ENCODE measurements at places on chromosomes 1 and 21.
A peak's percentile ranks its signal among the peaks of the same experiment; 100 is the strongest.

- DNase-seq = no peak
Observed at GRCh38 chr1:153973071-153973470, 4.4 kb downstream of the JTB start.

DNA sequence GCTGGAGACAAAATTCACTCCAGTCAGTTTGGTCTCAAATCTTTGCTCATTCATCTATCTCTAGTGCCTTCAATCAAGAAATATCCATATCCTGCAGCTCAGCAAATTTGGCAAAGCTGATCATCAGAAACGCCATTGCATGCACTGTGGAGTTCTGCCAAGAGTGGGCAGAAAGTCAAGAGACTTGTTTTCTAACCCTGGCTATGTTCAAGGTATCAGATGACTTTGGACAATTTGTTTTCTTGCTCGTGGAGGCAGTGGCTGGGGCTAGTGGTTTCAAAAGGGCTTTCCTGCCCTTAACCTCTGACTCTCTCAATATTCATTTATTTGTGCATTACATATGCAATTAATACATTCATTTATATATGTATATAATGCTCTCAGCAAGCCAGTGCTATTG is 12.8 kb upstream of the LRRC52 start:
- DNase-seq = no peak

DNA sequence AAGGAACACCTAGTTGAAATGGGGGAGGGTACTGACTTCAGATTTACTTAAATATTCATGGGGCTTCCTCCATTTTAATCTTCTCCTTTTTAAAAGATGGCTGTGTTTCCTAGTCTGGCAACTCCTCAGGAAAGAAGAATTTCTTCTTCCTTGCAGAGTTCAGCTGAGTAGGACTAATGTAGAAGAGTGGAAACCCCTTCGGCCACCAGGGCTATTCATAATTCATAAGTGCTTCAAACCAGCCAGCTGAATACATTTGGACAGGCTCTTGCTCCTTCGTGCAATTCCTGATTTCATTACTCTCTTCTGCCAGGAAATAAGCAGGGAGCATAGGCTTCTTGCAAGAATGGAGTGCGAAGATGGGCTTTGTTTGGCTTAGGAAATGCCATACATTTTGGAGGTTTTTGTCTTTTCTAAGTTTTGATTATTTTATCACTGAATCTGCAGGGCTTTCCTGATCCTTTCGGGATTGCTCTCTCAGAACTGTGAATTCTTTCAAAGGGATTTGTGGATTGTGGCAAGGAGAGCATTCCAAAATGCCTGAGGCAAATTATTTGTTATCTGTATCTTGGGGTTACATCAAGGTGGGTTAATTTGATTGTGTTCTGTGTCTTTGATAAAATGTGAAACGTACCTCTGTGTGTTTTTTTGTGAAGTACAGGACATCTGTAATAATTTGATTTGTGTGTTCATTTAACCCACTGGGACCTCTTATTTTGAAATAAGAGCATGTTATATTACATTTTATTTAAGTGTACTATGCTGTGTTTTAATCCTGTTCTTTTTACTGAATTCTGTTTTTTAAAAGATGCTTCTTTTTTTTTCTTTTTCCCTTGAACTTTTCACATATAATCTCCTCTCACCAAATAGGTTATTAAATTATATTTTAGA is 179.4 kb upstream of the SGIP1 start:
- DNase-seq = no peak

DNA sequence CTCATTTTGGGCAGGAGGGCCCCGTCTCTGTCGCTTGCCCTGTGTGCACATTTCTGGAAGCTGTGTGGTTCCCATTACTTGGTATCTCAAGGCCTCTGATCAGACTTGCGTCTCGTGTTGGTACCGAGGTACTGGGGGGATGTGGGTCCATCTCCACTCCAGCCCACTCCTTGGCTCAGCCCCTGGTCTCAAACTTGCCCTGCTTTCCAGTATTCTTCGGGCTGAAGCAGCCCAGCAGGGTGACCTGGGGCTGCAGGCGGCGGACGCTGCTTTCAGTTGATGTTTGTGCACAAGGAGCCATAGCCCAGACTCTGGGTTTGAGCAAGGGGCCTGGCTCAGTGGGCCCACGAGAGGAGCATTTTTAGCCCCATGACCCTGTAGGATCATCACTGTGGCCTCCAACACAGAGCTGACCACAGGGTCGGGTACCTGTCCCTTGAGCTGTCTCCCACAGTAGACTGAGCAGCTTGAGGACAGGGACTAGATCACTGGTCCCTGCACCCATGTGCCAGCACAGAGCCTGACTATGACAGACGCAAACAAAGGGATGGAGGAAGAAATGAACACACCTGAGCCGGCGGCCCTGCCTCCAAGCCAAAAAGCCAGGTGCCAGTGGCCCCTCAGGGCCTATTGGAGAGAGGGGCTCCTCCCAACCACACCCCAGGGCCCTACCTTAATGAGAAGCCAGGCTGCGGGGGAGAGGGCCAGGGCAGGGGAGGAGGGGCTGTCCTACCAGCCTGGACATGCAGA is 46.8 kb downstream of the CHD5 start:
- DNase-seq = no peak

GRCh38 chr1:33925586-33925985 is 61.7 kb downstream of the HMGB4 start:
- no peak for DNase-seq

- DNase-seq = peak; percentile 71
Observed at GRCh38 chr1:52368383-52369172, 2.6 kb upstream of the CC2D1B start.

GRCh38 chr1:3501856-3502640 is 47.6 kb downstream of the ARHGEF16 start:
- no peak for DNase-seq

GRCh38 chr1:117556341-117556740 is 49.5 kb upstream of the TENT5C start:
- no peak for DNase-seq

- DNase-seq = no peak
Observed at GRCh38 chr1:57616921-57617320, 193.1 kb upstream of the DAB1 start.

GRCh38 chr1:31029026-31029425 is 36.5 kb downstream of the PUM1 start:
- DNase-seq = no peak

- no peak for DNase-seq
Observed at GRCh38 chr1:31866450-31867032, 50.7 kb upstream of the SPOCD1 start.

All from CD4-positive, alpha-beta T cell (primary cell).